Stimulated activated CD4-positive, alpha-beta T cell treated with anti-CD3 and anti-CD28 coated beads, TNF-alpha, amount 100 ng/mL, for 1 hour (primary cell): ENCODE measurements at places on chromosomes 1 and 21.

DNA sequence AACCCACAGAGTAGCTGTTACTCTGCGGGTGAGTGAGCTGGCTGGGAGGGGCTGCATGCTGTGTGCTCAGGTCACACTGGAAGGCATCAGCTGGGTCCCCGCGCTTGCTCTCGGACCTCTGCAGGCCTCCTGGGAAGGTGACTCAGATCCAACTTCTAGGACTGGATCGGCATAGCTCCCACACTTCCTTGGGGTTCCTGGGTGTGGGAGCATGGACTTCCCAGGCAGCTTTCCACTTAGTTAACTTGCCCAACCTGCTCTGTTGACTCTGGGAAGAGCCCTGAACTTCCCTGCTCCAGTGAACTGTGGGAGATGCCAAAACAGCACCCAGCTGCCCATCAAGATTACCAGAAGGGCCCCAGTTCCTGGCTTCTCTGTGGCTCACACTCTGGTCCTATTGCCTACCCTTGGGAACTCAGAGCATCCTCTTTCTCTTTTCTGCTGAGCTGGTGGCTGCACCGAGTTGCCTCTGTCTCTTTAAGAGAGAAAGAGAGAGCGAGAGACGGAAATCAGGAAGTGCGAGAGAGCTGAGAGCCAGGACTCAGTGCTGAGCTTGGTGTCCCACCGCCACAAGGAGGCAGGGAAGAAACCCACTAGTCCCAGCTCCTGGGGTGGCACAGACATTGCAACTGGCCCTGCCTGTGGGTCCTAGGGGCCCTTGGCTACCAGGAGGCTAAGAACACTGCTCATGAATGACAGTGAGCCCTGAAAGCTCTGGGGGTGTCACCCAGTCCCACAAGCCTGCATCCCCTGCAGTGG lies at the start of gene IKBKE:
Gene IKBKE (plus strand): TSS at position 544 of the 759 bp plus-strand sequence. CDS start 2,752 bp downstream, outside the sequence.
- DNase-seq = no peak

DNA sequence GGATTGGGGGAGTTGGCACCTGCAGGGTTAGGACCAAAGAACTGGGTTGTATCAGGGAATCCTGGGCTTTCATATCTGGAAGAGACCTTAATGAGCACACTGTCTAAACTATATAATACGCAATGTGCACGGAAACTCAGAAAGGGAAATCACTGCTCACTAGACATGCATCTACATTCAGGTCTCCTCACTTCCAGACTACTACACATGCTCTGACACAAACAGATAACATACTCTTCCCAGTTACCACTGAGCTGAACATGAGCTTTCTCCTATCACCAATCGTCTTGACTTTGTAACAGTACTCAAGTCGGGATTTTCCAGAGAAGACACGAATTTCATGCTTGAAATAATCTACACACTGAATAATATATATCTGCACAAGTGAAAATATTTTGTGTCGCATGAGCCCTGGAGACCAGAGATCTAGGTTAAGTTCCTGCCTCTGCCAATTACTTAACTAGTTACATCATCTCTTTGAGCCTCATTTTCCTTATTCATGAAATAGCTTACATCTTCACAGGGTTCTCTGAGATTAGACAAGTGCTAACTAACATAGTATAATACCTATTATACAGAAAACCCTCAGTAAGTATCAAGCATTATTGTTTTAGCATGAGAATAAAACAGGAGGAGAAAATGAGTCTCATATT lies 101.1 kb downstream of the JAK1 start:
- no peak for DNase-seq

GRCh38 chr1:196412326-196412725 lies 195.9 kb downstream of the KCNT2 start:
- DNase-seq = no peak

DNA sequence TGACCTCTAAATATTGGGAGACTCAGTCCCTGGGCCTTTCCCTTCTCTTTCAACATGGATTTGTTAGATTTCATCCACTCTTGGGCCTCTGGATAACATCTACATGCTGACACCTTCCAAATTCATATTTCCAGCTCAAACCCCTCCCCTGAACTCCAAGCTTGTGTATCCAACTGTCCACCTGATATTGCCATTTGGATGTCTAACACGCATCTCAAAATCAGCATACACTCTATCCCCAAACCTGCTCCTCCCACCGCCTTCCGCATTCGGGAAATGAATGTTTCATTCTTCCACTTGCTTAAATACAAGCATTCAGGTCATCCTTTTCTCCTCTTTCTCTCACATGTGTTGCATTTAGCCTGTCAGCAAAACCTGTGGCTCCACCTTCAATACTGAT lies 17.5 kb upstream of the KAZN start:
- no peak for DNase-seq

GRCh38 chr1:181592255-181592859 lies 109.0 kb downstream of the CACNA1E start:
- no peak for DNase-seq

- no peak for DNase-seq
Observed at GRCh38 chr1:191022856-191023255, 545.2 kb upstream of the BRINP3 start.

GRCh38 chr1:59767119-59767518 lies 47.6 kb upstream of the HOOK1 start:
- DNase-seq = no peak

GRCh38 chr1:105373681-105374080 lies 1624.0 kb downstream of the AMY1C start:
- no peak for DNase-seq

DNA sequence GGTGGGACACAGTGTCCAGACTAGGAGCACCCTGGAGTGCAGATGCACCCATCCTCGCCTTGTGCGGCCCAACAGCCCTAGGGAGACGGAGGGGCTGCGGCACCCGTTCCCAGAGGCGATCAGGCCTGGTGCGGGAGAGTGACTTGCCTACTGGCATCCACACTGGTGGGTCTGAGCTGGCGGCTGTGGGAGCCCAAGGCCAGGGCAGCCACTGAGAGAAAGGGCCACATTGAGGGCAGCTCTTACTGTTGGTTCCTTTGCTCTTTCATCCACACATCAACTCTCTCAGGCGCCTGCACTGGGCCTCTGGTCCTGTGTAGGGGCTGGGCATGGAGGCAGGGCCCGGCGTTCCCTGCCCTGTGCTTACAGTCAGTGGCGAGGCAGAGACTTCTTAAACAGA lies 8.6 kb downstream of the PODN start:
- no peak for DNase-seq

DNA sequence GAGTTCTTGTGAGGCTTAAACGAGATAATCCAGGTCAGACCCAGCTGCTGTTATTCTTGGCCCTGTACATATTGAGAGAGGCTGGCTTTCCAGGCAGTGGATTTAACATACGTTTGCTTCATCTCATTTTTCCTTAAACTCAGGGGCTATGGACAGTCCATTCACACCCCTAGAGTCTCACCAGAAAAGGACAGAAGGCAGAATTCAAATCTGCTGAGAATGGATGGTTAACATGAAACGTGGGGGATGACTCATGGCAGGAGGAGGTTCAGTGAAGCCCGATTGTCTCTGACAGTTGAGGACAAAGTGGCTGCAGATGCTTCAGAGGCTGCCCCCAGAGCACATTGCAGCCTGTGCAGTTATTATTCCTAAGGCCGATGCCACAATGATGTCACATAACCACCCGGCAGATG lies 39.5 kb downstream of the TGFB2 start:
- DNase-seq = no peak

- no peak for DNase-seq
Observed at GRCh38 chr1:68221980-68222373, 10.3 kb downstream of the WLS start.

DNA sequence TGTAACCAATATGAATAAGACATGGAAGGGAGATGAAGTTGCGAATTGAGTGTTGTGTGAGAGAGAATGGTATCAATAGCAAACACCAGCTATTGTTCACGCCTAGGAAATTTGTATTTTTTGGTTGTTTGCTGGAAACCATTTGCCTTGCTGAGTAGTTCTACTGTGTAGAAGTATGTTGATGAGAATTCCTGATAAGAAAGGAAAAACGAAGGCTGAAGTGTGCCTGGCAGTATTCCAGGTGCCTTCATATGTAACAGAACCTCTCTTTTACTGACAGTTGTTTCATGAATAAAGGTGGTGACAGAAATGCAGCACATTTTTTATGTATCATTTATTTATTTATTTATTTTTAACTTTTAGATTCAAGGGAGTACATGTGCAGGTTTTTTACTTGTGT lies 79.5 kb downstream of the SDCCAG8 start:
- DNase-seq = no peak

- no peak for DNase-seq
Observed at GRCh38 chr21:45160198-45160597, 85.8 kb downstream of the ADARB1 start.

GRCh38 chr1:89910780-89911179 lies 84.1 kb upstream of the ZNF326 start:
- no peak for DNase-seq
